ENCODE measurements at places on chromosomes 7 and 10.

- DNase-seq: no peak
These were observed 108.2 kb upstream of the EGR2 start for GRCh38 chr10:62924344-62924748.

DNA sequence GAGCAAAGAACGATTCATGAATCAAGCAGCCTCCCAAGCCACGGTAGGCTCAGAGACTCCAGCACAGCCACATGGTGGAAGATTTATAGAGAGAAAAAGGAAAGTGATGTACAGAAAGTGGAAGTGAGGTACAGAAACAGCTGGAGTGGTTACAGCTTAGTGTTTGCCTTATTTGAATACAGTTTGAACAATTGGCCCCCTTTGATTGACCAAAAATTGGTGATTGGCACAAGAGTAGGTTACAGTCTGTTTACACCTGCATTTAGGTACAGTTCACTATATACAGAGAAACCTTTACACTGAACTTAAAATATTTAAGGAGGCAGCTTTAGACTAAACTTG is 136.4 kb upstream of the ASAH2 start:
- no peak for DNase-seq

GRCh38 chr7:128705891-128706333 is 33.2 kb upstream of the CALU start:
- no peak for DNase-seq

DNA sequence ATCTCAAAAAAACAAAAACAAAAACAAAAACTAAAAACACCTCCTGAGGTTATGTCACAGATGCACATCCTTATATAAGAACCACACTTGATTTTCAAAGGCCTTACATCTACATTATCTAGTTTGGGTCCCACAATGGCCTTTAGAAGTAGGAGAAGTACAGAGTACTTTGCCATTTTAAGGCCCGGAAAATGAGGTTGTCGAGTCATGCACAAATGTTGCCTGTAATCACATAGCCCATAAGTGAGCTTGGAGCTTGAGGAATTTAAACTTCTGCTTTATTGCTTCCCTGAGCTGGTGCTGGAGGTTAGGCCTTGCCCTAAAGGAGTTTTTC is 9.7 kb upstream of the MKRN1 start:
- no peak for DNase-seq

GRCh38 chr7:131578602-131579001 is 22.2 kb upstream of the PODXL start:
- no peak for DNase-seq

DNA sequence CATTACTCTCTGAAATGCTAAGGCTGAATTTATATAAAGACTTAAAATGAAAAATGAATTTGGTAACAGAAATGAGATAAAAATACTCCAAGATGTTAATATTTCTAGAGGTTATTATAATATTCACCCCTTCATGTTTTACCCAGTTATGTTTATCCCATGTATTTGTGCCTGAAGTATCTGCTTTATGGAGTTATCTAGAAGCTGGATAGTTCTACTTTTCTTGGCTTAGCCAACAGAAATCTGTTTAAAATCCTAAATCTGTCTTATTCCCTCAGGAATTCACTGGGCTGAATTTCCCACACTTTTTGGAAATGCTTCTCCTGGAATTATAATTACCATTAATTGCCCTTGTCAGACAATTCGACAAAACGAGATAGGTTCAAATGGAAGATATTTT is 201.6 kb downstream of the THSD7A start:
- DNase-seq: no peak

- no peak for DNase-seq
These were observed 3.1 kb upstream of the ASIC3 start for GRCh38 chr7:151045262-151045661.

DNA sequence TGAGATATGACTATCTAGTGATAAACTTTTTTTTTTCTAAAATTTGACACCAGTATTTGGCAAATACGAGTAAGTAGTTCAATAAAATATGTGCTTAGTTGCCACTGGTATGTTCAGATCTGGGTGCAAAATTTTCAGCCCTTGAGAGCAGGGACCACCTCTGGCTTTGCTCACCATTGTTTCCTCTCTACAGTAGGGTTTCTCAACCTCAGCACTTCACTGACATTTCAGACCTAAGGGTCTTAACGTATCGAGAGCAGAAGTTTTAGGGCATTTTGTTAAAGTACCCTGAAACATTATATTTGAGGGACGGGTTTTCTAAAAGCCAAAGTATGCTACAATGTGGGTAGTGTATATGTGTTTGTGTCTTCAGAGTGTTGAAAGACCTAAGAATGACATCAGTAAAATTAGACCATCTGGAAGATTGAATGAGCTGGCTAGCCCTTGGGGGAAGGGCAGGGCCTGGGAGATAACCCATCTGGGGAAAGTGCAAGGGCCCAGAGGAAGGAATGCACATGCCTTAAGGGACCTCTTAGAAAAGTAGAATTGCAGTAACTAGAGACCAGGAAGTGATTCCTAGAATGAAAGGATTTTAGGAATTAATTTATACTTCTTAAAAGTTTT is 11.8 kb downstream of the BZW2 start:
- DNase-seq: no peak

GRCh38 chr10:7998831-7999230 is 55.7 kb upstream of the GATA3 start:
- no peak for DNase-seq

Data from activated CD4-positive, alpha-beta T cell treated with anti-CD3 and anti-CD28 coated beads, Interleukin-2, amount 10 ng/mL, durations not matched to agents 24 days and 14 days (primary cell).